BJ (cell line): ENCODE measurements at places on chromosomes 2 and 18.

DNA sequence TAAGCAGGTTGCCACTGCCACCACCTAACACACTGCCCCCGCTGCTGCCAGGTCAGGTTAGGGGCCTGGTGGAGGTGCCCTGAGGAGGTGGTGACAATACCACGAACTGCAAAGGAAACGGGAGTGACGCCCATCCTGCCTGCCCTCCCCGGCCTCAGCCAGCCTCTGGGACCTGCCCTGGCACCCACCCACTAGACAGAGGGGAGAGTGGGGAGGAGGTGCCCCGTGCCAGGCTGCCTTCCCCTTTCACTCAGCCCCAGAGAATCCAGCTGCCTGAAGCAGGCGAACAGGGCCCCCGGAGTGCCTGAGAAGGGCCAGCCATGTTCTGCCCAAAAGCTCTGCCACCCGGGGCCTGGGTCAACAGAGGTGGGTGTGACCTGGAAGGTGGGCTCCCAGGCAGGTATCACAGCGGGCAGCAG is 44.5 kb upstream of the FOSL2 start:
- DNase-seq = no peak

DNA sequence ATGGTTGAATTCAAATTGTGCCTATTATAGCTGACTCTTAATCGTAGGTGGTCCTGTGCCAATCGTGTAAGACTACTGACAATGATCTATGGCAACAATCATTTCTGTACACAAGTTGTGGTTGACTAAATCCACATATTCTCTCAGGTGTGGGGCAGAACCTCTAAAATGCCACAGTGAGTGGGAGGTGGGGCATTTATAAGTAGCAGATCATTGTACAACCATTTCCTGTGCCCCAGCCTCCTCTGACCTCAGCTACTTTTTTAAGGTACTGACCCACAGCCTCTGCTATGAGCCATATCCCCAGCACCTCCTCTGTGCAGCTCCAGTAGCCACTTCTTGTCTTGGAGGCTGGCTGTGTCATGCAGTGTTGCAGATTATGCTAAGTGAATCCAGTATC is 48.6 kb upstream of the RAPH1 start:
- peak; percentile 52 for DNase-seq

- no peak for DNase-seq
These were observed 520.1 kb downstream of the BCL11A start for GRCh38 chr2:60033325-60033724.

- no peak for DNase-seq
These were observed 374.1 kb downstream of the LRATD1 start for GRCh38 chr2:15006667-15007066.

GRCh38 chr18:10094655-10095054 is 180.8 kb downstream of the VAPA start:
- DNase-seq = no peak

DNA sequence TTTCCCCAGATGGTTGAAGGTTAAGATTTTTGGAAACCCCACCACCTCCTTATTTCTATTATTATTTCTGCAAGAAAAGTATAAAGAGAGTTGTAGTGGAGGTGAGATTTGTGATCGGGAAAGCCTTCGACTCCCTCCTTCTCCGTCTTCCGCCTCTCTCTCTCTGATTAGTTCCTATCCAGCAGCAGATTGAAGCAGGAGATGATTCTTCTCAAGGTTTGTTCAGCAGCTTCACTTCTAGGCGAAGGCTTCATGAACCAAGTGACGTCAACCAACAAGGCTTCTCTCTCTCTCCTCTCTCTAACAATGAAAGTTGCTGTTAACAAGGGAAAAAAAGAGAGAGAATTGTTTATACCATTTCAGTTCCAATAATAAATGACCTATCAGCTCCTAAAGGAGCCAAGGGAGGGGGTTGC is at the start of gene BAZ2B:
BAZ2B (minus strand) TSS at position 263 of the 416 bp plus-strand sequence. CDS start 137,829 bp downstream, outside the sequence.
- DNase-seq = no peak

DNA sequence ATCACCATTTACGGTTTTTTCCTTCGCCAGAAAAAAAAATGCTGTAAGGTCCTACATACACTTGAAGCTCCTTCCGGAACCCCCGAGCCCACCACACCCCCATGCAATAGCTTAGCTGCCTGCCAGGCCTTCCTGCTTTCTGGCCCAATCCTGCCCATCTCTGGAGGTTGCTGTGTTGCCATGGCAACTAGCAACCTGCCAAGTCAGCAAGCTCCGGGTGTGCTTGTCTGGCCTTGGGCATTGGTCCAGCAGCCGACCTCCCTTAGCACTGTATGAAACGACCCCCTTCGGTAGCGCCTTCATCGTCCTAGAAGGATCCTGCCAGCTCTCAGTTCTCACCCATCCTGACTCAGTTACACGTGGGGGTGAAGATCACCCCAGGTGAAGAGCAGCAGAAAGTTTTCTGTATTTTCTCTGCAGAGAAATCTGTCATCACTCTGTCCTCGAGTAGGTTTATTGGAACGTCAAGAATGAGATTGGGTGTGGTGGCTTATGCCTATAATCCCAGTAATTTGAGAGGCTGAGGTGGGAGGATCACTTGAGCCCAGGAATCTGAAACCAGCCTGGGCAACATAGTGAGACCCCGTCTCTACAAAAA is 47.4 kb upstream of the MTCL1 start:
- no peak for DNase-seq

GRCh38 chr2:84870306-84870705 is 10.6 kb downstream of the TRABD2A start:
- no peak for DNase-seq

- no peak for DNase-seq
These were observed 67.0 kb downstream of the CDH2 start for GRCh38 chr18:28109781-28110560.

DNA sequence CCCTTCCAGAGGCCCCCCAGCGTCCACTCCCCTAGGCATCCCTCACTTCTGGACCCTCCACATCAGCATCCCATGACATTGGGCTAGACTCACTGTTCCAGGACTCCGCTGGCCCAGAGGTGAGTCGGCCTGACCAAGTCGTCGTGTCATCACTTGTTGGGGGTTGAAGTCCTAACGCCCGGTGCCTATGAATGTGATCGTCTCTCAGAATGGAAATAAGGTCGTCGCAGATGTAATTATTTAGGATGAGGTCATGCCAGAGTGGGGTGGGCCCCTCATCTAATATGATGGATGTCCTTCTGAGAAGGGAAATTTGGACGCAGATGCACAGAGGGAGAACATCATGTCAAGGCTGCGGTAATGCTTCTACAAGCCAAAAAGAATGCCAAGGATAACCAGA is 142.7 kb downstream of the AGAP1 start:
- DNase-seq = no peak

DNA sequence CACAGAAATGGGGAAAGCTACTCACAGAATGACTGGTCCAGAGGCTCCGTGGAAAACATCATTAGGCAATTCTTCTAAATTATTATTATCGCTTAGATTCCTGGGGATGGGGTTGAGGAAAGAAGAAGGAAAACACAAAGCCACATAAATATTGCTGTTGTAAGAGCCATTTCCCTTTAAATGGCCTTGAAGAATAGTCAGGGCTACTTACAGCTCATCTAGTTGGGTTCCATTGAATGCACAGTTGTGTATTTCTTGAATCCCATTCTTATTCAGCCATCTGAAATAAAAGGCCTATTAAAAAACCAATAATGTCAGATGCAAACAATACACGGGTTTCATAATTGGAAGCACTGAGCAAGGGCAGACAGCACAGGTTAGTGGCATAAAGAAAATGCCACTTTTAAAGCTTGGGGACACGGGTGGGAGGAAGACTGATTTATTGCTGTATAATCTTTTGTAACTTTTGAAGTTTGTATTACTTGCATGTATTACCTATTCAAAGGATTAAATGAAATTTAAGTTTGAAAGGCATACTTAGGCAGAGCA is 171.4 kb downstream of the FSHR start:
- DNase-seq = no peak

- DNase-seq = no peak
These were observed 398.7 kb downstream of the DSEL start for GRCh38 chr18:67117804-67118203.

DNA sequence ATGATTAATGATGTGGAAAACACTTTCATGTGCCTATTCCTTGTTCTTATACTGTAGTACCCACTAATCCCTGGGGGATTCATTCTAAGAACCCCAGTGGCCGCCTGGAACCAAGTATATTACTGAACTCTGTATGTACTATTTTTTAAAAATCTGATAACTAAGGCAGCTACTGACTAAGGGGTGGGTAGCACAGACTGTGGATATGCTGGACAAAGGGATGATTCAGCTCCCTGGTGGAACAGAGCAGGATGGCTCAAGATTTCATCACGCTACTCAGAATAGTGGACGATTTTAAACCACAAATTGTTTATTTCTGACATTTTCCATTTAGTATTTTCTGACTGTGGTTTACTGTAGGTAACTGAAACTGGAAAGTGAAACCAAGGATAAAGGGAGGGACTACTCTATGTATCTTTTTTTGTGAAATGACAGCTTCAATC is 41.8 kb upstream of the CDC42EP3 start:
- DNase-seq = peak; percentile 88

GRCh38 chr2:161238560-161239325 is 69.5 kb upstream of the PSMD14 start:
- DNase-seq = no peak

DNA sequence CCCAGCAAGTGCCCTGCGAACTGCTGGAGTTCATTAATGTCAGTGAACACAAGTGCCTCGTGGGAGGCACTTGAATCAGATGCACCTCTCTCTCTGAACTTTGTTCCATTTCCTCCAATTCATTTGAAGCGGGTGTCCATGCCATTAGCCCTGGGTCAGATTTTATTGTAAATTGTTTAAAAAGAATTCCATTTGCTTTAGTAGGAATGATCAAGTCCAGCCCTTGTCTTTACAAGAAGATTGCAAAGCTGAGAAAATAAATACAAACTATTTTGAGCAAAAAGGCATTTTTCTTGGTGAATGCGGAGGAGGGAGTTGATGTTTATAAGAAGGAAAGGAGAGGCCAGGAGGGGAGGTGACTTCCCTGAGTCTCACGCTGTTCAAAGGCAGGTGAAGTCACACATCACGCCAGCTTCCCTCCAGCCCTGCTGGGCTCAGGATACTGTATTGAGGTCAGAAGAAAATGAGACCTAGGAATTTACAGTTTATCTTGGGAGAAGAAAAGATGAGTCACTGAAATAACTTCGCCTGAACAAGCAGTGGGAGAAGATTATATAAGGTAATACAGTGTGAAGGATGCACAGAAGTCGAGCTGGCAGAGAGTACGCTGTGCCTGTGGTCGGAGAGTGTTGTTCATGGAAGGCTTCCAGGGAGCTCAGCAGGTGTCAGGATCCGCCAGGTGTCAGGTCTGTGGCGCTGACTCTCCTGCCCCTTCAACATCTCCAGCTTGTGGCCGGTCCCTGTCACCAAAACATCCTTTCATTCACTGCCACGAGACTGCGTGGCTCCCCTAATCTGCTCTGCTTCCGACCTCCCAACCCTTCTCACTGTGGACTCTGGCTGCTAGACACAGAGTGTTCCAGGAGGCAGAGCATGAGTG is 36.5 kb downstream of the EFR3B start:
- peak; percentile 62 for DNase-seq

DNA sequence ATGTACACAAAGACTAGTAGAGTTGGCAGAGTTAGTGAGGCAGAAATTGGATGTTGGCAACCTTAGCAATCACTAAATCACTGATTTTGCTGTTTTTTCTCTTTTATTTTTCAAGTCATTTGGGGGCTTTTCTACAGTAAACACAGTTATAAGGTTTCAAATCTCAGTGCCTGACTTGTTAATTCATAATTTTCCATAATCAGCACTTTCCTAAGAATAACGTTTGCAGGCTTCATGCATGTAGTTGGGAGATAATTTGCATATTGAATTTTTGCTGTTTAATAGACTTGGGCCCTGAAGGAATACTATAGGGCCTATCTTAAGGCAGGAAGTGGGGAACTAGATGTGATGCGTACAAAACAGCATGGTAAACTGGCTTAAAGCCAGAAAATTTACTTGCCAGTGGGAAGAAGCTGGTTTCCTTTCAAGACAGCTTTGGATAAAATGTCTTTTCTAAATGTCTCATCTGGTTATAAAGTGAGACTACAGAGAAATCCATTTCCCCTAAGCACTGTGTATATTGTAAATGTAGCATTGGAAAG is 127.2 kb upstream of the SMIM21 start:
- DNase-seq = no peak

DNA sequence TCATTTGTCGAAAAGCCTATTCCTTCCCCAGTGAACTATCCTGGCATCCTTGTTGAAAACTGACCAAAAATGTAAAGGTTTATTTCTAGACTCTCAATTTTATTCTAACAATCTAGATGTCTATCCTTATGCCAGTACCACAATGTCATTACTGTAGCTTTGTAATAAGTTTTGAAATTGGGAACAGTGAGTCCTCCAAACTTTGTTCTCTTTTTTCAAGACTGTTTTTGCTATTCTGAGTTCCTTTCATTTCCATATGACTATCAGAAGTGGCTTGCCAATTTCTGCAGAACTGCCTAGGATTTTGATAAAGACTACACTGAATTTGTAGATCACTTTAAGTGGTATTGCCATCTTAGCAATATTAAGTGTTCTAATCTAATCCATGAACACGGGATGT is 9.7 kb downstream of the STARD7 start:
- no peak for DNase-seq

- no peak for DNase-seq
These were observed 72.7 kb downstream of the POLR1A start for GRCh38 chr2:86032861-86033595.

GRCh38 chr2:196316050-196316430 is 144.7 kb upstream of the STK17B start:
- no peak for DNase-seq

DNA sequence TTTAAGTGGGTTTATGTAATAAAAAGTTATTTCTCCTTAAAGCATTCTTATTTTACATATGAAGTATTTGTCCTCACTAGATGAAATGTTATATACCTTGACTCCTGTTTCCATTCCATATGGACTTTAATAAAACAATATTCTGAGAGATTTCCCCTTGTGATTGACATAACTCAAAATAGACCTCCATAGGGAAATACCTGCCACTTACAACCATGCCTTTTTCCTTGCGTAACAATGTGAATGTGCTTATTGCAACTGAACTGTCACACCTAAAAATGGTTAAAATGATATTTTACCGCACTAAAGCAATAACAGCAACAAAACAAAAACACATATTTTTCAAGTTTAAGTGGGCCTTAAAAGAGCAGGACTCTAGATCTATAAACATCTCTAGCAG is 70.3 kb upstream of the TGIF1 start:
- DNase-seq = no peak

GRCh38 chr2:189555232-189555631 is 25.4 kb downstream of the SLC40A1 start:
- no peak for DNase-seq

- no peak for DNase-seq
These were observed 15.7 kb downstream of the SPC25 start for GRCh38 chr2:168874368-168875054.
